GM19239 (cell line): ENCODE measurements at places on chromosomes 6 and 20.

GRCh38 chr20:12133553-12133952, 215.9 kb downstream of the BTBD3 start:
- no peak for DNase-seq

GRCh38 chr6:47788498-47788884, 6.7 kb downstream of the OPN5 start:
- DNase-seq: no peak

- DNase-seq: peak; percentile 53
Measured at GRCh38 chr20:48760403-48760983, 67.3 kb downstream of the PREX1 start.

DNA sequence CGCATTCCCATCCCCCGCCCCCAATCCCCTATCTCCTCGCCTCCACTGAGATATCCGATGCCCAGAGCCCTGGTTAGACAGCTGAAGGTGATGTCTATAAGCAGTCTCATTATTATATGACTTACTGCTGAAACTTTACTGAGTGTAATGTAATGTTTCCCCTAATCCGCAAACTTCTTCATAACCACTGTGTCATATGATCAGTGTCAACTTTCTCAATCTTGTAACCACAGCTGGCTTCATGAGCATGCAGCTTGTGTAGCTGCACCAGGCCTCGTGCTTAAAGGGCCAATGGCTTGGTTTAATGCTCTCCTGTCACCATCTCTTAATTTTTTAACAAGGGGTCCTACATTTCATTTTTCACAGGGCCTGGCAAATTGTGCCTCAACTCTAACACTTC, 8.1 kb downstream of the ASIP start:
- DNase-seq: no peak

- DNase-seq: no peak
Measured at GRCh38 chr6:43943099-43943766, 173.2 kb downstream of the VEGFA start.

- DNase-seq: no peak
Measured at GRCh38 chr20:53657732-53658131, 64.1 kb upstream of the ZNF217 start.

DNA sequence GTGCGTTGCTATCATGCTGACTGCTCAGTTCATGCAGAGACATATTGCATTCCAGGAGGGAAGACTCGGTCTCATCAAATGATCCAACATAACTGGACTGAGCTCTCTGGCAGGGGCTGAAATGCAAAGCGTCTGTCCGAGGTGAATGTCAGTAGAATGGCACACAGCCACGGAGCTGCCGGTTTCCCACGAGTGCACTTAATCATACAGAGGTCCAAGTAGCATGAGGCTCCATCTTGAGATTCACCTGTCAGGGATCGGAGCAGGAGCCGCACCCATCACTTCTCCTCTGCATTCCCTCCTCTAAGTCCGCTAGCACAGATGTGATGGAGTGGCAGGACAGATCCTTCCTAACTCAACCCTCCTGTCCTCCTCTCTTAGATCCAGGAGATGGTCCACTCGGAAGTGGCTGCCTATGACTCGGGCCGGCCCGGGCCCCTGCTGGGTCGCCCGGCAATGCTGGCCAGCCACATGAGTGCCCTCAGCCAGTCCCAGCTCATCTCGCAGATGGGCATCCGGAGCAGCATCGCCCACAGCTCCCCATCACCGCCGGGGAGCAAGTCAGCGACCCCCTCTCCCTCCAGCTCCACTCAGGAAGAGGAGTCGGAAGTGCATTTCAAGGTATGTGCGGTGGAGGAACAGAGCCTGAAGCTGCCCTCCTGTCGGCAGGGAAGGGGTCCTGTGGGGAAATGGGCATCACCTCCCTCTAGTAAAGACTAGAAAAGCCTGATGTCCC, 135.9 kb downstream of the JPH2 start:
- no peak for DNase-seq

DNA sequence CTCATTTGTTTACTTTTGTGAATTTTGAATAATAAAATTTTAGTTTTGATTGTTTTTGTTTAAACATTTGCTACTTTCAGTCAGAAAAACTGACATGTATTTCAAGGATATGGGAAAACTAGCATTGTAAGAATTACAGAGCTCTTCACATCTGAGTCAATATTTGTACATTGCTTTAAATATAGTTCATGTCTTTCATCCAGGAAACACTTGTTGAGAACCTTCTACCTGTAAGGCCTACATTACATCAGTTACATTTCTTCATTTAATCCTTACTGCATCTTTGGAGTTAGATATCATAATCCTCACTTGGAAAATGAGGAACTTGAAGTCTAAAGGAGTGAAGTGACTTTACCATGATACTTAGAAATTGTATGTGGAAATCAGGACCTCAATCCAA, 242.9 kb downstream of the KCNQ5 start:
- no peak for DNase-seq

GRCh38 chr6:110322874-110323242, 35.3 kb downstream of the METTL24 start:
- no peak for DNase-seq

GRCh38 chr6:22808466-22808865, 239.1 kb downstream of the HDGFL1 start:
- DNase-seq: no peak

GRCh38 chr6:132084811-132085509, 133.8 kb upstream of the CCN2 start:
- DNase-seq: no peak

GRCh38 chr6:150349546-150349945, 19.3 kb upstream of the IYD start:
- no peak for DNase-seq

- DNase-seq: no peak
Measured at GRCh38 chr6:106158816-106159215, 72.7 kb downstream of the PRDM1 start.

- DNase-seq: no peak
Measured at GRCh38 chr20:9390441-9390840, 123.9 kb upstream of the LAMP5 start.

GRCh38 chr6:83920017-83920416, 60.5 kb downstream of the CYB5R4 start:
- DNase-seq: no peak

DNA sequence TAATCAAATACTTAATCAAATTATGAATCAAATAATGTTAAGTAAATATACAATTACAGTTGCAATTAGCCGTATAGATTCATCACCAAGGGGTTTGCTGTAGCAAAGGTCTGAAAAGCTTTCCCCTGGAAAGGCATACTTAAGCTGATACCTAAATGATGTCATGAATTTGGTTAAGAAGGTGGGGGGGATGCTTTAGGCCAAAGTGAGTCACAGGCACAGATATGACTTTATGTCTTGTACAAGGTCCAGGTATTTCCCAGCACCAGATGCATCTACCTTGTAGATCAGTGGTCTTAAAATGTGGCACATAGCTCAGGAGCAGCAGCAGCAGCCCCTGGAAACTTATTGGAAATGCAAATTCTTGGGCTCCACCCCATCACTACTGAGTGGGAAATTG, 557.3 kb upstream of the CDH4 start:
- no peak for DNase-seq

- no peak for DNase-seq
Measured at GRCh38 chr6:14134211-14134910, 16.8 kb downstream of the CD83 start.

GRCh38 chr6:70685494-70686180, 18.0 kb downstream of the SMAP1 start:
- DNase-seq: no peak

- no peak for DNase-seq
Measured at GRCh38 chr20:43507150-43508080, at the start of gene L3MBTL1. L3MBTL1 (plus strand) TSS chr20:43507697; CDS start chr20:43513504, 5,807 bp downstream.

DNA sequence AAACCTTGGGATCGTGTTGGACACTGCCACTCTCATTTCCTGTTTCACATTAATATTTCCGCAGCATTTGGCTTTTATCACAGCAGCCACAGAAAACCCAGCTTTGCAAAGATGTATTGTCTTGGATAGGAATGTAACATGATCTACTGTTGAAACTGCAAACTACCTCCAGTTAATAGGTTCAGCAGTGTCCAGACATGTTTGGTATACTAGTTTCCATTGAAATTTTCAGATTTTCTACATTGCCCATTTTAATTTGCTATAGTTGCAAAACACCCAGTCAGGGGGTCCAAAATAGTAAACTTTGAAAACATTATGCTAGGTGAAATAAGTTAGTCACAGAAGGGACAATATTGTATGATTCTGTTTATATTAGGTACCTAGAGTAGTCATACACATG, 3.3 kb downstream of the ANKRD6 start:
- DNase-seq: no peak

DNA sequence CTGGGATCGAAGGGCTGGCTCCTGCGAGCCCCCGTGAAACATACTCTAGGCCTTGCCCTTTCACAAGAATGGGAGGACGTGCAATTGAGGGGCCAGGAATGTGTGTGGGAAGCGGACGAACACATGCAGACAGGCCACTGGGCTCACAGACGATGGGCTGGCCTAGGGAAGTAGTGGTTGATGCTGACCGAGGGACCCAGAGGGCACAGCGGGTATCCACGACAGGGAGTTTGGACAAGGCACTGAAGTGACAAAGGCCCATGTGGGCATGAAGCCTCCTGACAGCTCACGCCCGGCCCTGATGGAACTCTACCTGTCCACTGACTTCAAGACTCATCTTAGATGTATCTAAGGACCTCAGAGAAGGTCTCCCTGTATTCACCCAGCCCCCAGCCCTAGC, 52.2 kb downstream of the MYH7B start:
- no peak for DNase-seq
